ENCODE measurements at places on chromosomes 11 and 22.

DNA sequence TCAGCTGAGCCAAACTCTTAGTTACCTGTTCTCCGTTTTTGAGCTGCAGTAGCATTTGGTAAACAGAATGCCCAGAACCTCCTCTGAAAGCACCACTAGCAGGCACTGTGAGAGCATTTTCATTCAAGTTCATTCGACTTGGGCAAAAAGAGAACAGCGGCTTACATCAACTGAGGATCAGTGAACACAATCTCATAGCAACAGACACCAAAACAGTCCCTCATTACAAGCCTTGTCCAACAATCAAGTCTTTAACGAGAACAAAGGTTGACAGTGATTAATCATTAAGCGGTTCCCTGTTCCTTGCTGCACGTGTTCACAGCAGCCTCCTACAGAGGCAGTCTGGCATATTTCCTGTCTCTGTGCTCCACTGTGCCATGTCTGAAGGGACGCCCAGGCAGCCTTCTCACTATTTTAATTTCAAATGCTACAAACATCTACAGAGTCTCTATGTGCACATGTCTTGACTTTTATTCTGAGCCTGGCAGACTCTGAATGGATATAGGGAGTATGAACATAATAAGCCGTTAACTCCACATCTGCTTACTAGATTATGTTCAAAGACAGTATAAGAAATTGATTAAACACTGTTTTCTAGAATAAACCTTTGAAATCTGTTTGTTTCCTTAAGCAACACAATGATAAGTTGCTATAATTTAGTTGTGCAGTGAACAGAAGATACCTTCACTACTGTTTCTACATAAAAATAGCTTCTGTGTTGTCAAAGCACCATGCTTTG lies 88.3 kb upstream of the MTMR2 start:
- DNase-seq = peak; percentile 47

DNA sequence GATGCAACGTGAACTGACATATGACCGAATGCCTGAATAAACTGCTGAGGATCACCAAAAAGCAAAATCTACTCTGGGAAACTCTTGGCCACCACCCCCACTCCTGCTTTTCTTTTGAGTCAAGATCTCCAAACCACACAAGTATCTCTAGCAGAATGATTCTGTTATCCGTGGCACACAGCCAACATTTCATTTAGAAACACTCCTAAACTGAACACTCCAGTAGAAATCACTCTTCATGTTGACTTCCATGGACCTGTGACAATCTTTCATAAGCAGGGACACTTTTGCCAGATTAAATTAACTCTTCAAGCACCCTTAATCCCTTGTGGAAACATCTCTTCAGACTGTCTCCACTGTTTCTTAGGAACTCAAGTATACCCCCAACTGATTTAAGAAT lies 44.4 kb downstream of the VSIG10L2 start:
- DNase-seq = peak; percentile 32

GRCh38 chr11:61827571-61828378 lies at the start of gene FADS2:
Gene FADS2 (plus strand): TSS chr11:61828300. CDS start chr11:61828391, 91 bp downstream.
- DNase-seq = peak; percentile 46

DNA sequence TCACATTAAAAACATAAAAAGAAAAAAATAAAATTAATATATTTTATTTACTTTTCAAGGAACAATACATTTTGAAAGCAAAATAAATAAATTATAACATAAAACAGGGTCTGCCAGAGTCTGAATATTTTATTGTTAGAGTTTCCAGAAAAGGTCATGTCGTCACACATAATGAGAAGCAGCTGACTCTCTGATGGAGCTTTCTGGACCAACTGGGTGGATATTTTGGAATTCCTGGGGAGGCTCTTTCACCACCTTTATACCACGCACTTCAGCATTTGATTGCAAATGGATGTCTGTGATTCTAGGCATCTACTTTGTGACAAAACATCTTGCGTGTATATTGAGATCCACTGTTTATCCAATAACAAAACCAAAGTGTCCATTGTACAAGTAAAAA lies 455.0 kb upstream of the CCDC179 start:
- DNase-seq = no peak

Data from AG09309 (cell line).